ENCODE measurements at places on chromosomes 2 and 18.

- DNase-seq = no peak
Observed at GRCh38 chr2:237262838-237263771, 150.9 kb downstream of the COL6A3 start.

- no peak for DNase-seq
Observed at GRCh38 chr2:183207110-183207509, 82.9 kb downstream of the NUP35 start.

DNA sequence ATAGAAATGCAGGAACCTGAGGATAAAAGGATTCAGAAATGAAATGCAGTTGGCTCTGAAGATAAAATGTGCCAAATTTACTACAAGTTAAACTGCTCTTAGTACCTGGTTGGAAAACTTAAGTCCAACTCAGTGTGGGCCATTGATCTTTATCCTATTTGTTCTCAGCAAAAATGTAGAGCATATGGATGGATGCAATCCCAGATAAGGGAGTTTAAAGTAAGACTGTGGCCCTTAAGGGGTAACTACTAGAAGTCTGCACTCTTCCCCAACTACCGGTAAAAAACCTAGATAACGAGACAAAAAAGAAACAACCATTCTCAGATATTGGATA, 63.9 kb downstream of the MDH1 start:
- DNase-seq = no peak

DNA sequence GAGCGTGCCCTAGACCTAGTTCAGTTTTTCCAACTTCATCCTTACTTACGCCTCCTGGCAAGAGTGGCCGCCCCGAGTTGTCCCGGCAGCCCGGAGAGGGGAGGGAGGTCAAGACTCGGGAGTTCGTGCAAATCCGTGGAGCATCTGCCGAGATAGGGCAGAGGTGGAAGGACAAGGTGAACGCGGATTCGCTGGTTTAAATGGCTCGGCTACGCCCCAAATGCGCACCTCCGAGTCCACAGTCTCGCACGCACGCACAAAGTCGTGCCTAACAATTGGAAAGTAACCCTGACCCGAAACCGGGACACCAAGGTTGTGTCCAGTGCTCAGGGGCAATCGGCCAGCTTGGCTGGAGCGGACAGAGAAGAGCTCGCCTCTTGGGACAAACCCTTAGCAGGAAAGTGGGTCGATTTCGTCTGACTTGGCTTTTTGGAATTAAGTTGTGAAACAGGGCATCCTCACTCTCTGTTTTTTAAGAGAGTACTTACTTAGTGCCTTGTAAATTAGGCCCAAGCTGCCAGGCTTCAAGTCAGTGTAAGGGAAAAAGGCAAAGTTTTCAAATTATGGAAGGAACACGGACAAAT, 726 bp upstream of the SS18 start:
- DNase-seq = peak; percentile 76

DNA sequence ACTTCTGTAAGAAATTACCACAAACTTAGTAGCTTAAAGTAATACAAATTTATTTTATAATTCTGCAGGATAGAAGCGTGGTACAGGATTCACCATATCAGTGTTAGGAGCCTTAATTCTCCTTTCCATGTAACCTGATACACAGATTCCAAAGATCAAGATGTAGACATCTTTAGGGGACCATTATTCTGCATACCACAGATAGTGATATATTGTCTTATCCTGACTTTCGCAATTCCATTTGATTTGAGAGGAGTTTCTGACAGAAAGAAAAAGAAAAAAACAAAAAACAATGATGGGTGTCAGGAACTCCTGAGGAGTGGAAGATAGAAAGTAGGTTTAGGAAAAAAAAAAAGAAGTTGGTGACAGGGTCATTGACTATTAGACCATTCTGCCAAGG, 24.1 kb downstream of the KLHL23 start:
- DNase-seq = no peak

DNA sequence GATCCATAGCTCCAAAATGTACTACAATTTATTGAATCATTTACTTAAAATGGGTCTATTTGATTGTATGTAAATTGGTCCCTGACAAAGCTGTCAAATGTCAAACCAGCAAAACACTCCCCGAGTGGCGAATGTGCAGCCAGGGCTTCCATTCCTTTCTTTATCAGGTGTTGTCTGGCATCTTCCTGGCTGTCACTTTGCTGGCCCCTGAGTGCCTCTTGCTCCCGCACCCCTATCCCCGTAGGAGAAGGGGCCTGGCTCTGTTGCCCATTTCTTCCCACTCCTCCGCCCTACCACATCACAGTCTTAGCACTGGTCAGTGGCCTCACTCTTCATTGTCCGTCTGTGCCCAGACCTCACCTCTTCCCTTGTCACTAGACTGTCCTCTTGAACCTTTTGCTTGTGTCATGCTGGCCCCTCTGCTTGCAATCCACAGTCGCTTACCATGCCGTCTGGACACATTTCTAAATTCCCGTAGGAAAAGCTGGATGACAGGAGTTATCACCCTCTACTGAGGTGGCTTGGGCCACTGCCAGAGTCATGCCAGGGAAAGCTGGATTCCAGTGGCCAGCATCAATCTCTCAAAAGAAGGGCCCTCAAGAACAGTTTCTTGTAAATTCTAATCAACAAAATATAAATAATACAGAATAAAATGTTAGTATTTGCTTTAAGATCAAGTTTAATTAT, 15.4 kb downstream of the UBE2F start:
- DNase-seq = no peak

DNA sequence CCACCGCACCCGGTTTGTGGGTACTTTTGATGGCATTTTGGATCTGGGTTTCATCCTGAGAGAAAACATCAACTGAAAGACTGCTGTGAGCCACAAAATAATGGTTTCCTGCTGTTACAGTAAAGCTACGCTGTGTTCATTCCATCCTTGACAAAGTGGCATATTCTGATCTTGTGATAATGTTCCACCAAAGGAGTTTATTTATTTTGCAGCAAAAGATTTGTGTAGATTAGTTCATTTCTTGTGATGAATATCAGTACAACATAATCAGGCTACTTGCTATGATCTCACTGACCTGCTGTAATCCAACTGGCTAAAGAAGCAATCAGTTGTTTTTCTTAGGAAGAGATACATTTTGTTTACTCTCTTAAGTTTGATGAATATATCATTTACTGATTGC, 45.0 kb downstream of the EEF1B2 start:
- no peak for DNase-seq

- no peak for DNase-seq
Observed at GRCh38 chr2:161709428-161709827, 85.2 kb downstream of the SLC4A10 start.

DNA sequence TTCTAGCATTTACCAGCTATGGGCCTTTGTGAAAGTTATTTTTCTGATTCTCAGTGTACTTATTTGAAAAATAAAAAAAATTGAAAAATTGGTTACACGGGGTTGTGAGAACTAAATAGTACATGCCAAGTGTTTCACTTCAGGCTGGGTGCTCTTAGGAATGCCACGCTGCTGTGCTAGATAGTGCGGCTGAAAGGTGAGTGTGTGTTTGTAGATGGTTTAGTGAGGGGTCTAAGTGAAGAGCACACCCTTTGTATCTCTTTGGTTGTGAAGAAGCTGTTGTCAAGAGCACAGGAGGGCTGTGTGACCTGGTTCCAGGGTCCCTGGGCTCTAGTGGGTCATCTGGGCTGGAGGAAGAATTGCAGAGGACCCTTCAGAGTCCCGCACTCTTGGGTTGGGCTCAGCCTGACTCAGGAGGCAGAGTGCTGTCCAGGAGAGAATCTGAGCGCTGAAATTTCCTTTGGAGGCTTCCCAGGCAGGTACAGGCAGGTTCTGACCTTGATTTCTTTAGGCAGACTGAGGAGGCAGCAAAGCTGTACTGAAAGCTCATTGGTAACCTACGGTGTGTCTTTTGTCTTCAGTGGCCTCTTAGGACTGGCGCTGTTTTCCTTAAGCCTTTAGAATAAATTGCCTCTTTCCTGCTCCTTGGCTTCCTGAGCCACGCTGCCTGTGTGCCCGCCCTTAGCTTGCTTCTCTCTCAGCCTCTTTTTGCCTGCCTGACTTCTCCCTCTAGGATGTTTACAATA, 44.4 kb downstream of the MAP4K4 start:
- DNase-seq = no peak

DNA sequence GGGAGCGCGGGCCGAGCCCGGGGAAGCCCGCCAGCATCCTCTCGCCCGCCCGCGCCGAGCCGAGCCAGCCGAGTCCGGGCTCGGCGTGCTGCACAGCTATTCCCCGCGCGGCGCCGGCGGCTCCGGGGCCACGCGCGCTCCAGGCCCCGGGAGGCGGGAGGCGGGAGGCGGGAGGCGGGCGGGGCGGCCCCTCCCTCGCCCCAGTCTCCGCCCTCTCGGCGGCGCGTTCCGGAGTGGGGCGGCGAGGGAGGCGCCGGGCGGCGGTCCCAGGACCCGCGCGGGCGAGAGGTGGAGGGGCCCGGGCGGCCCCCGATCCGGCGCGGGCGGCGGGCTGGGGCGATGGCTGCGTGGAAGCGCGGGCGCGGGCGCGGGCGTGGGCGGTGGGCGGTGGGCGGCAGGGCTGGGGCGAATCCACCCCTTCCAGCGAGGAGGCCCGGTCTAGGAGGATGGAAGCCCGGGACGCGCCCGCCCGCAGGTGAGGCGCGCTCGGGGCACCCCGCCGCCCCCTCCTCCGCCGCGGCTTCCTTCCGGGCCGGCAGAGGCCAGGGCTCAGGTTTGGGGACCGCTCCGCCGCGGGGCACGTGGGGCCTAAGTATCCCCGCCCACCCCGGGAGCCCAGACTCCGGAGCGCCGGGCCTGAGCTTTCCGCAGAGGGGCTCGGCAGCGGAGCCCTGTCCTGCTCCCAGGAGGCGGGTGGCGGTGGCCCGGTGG, at the start of gene ADCY3:
Gene ADCY3, minus strand, starts transcription at position 140 of the 711 bp plus-strand sequence. CDS start 1,250 bp downstream, outside the sequence.
- DNase-seq = peak; percentile 70

GRCh38 chr2:185219981-185220380, 518.6 kb upstream of the FSIP2 start:
- no peak for DNase-seq

GRCh38 chr18:24656551-24657443, 196.4 kb downstream of the HRH4 start:
- DNase-seq = no peak

DNA sequence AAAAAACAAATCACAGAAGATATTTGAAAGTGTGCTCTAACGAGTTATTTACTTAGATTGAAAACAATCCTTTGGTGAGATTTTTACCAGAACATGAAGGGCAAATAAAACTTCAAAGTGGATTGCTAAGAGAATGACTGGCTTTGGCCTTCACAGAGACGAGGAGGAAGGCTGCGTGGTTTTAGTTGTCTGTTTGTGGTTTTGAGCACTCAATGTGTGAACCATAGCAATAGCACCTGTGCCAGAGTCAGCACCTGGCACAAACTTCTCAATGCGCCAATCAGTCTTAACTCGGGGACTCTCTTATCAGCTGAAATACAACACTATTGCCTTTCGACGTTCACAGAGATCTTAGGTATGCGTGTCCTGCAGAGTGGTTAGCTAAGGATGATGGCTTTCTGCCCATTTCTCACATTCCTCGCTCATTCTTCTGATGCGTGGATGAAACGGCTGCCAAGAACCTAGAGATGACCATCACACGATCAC, 70.0 kb downstream of the MBP start:
- DNase-seq = peak; percentile 95

- DNase-seq = peak; percentile 41
Observed at GRCh38 chr2:46091961-46092667, 205.1 kb upstream of the EPAS1 start.

- no peak for DNase-seq
Observed at GRCh38 chr18:7000484-7001096, 117.0 kb downstream of the LAMA1 start.
